ENCODE measurements at places on chromosomes 16 and 17.

DNA sequence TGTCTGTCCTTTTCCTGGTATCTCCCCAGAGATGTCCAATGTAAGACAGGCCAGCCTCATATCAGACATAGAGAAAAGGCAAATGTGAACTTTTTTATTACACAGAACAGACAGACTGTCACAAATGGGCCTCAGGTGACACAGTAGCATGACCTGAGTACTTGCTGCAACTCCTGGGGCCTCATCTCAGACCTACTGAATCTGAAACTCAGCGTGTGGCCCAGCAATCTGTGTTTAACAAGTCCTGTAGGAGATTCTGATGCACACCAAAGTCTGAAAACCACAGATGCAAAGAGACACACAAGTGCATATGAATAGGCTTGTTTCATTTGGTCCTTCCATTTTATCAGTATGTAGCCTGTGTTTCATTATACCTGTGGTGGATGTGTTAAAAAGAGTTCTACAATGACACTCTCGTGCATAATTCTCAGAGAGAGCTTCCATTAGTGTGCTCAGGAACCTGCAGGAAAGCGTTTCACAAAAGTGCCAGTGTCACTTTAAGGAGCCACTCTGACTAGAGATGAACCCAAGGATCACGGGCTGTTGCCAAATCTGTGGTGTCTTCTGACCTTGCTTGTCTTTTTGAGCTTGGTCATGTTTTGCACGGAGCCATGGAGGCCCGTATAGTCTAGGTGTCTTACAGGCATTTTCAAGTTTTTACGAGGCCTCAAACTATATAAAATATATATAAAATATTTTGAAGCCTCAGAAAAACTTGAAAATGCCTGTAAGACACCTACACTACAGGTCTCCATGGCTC is 33.8 kb upstream of the NF1 start:
- DNase-seq, result no peak

- DNase-seq, result no peak
Observed at GRCh38 chr16:11236461-11237254, 19.3 kb downstream of the SOCS1 start.

GRCh38 chr16:73288520-73288919 is 240.6 kb upstream of the ZFHX3 start:
- no peak for DNase-seq

DNA sequence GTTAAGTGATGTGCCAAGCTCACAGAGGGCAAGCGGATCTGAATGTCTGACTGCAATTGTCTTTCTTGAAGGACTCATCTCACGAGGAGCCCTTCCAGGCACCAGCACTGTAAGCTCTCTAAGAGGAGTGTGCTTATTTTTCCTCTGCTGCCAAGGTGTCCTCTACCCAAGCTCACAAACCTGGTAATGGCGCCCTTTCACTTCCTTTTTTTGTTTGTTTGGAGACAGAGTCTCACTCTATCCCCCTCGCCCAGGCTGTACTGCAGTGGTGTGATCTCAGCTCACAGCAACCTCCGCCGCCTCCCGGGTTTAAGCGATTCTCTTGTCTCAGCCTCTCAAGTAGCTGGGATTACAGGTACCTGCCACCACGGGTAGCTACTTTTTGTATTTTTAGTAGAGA is 233.8 kb downstream of the MAP2K4 start:
- no peak for DNase-seq

DNA sequence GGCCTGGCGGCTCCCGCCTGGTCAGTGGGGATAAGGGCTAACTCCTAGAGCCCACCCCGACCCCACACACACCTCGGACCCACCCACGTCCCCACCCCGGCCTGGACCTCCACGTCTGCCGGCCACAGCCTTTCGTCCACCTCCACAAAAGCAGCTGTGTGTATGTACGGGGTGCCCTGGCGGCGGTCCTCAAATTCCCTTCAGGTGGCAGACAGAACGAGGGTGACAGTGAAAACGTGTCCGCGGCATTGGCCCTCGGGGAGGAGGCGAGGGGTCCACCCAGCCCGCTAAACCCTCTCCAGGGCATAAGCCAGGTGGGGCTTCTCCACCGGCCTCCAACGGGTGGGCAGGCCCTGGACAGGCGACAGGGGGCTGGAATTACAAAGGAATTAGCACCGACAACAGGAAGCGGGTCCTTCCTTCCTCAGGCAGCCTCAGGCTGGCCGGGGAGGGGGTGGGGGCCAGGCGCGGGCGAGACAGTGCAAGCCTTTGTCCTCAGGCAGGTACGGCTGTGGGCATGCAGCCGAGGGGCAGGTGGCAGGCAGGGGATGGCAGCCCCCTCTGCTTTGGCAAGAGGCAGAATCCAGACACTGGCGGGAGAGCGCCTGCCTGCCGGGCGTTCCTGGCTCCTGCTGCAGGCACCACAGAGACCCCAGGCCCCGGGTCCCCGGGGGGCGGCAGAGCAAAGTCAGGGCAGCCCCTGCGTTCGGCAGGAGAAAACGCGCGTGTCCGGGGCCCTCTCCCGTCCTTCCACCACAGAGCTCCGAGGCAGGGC is 12.3 kb upstream of the PITPNA start:
- no peak for DNase-seq

DNA sequence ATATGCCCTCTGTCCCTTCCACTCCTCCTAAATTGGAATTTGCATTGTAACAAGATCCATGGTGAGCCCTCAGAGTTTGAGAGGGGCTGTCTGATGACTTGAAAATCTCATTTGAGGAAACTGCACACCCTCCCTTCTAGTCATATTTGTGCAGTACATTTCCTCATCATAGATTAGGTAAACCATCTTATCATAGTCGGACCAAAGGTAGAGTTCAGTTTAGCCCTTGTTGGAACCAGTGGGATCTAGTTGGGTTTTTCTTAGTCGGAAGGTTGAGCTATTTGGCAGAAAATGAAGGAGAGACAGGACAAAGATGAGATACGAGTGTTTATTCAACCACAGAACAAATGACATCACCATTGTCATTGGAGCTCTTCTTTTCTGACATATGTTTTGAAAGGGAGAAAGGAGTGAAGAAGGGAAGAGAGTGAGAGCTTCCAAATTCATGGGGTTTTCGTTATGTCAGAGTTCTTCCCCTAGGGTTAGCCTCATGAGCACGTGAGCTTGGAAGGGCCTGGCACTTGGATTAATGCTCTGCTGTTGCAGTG is 15.8 kb upstream of the KRT20 start:
- no peak for DNase-seq

- no peak for DNase-seq
Observed at GRCh38 chr16:61382435-61382834, 653.8 kb downstream of the CDH8 start.

DNA sequence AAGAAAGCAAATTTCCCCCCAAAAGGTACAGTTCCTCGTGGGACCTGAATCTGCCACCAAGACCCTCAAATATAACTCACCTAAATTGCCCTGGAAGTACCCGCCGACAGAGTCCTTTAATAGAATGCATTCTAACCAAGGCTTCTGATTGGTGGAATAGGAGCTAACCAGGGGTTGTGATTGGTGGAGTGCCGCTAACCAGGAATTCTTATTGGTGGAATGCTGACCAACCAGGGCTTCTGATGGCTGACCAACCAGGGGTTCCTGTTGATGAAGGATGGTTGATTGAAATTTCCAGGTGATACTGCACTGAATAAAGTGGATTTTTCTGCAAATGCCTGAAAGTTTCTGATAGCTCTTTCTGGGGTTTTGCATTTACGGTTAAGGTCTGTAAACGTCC is 6.5 kb downstream of the TFAP4 start:
- peak; percentile 40 for DNase-seq

- DNase-seq, result no peak
Observed at GRCh38 chr17:49407086-49407485, 7.6 kb downstream of the PHB1 start.

DNA sequence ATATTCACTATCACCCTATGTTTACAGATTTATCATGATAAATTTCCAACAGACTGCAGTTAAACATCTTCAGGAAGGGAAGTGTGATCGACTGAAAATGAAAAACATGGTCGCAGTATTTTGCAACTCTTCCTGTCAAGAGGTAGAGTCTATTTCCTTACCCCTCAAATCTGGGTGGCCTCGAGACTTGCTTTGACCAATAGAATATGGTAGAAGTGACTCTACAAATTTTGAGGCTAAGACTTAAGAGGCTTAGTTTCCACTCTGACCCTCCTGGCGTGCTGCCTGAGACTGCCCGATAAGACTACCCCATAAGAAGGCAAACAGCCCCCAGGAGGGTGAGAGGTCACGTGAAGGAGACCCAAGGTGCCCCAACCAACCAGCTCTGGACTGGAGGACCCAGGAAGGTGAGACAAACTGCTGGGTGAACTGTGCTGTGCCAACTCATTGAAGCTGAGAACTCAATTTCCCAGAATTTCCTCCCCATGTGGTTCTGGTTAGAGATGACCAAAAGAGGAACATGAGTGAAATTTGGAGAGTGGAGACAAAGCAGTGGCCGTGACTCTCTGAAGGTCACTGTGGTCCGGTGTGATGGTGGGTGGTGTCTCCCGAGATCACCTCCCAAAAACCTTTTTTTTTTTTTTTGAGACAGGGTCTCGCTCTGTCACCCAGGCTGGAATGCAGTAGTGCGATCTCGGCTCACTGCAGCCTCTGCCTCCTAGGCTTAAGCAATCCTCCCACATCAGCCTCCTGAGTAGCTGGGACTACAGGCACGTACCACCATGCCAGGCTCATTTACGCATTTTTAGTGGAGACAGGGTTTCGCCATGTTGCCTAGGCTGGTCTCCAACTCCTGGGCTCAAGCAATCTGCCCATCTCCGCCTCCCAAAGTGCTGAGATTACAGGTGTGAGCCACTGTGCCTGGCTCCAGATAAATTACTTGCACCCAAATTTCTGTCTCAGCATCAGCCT is 38.2 kb upstream of the LITAF start:
- DNase-seq, result no peak

DNA sequence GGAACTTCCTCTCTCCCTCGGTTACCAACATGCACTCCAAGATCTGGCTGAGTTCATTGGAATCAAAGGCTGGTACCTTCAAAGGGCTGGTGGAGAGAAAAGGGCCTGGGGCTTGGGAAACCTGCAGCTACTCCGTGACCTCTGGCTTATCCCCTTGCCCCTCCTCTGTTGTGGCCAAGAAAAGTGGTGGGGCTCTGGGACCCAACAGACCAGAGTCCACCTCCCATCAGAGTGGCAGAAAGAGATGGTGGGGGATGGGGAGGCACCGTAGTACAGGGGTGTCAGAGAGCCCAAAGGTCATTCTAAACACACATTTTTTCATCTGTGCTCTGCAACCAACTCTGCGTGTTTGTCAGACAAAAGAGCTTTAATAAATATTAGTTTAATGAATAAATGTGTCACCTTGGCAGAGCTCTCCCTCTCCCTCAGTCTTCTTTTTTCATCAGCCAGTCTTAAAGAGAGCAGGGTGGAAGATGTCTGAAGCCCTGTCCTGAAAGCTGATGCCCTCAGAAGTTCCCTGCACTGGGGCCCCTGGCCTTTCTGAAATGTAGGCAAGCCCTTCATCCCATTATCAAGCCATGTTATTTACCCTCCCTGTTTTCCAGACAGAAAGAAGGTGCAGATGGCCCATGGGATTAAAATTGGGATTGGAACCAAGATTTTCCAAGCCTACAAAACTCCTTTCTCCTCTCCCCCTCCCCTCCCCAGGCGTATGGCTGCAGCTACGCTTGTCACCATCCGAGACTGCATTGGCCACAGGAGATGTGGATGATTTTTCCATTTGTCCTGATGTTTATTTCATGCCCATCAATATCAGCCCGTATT is 227.3 kb downstream of the CCDC182 start:
- DNase-seq, result no peak

DNA sequence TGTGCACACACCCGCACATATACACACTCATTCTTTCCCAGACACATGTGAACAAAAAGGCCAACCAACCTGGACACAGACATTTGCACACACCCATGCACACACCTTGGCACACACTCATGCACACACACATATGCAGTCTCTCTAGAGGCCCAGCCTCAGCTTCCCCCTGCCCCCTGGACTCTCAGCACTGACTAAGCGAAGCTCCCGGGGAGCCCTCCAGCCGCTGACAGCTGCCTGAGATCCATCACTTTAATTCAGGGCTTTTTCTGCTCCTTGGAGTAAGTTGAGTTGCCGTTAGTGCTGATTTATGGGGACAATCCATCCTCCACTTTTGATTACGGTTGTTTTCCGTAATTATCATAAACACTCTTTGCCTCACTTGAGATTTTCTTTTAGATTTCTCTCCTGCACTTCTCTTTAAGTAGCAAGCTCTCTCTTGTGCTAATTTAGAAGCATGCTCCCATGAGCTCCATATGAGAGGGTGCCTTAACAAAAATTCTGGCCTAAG is 158.6 kb upstream of the CDC42EP4 start:
- no peak for DNase-seq

DNA sequence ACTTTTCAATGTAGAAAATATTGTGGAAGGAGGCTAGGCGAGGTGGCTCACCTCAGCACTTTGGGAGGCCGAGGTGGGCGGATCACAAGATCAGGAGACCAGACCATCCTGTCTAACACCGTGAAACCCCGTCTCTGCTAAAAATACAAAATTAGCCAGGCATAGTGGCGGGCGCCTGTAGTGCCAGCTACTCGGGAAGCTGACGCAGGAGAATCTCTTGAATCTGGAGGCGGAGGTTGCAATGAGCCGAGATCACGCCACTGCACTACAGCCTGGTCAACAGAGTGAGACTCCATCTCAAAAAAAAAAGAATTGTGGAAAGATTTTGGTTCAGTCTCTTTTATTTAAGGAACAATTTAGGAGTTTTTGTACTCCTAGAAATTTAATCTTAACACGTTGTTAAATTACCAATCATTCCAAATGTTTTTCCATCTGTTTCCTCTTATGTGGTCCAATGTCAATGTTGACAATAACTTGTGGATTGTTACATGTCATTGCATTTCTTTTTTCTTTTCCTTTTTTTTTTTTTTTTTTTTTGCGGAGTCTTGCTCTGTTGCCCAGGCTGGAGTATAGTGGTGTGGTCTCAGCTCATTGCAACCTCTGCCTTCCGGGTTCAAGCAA is 124.6 kb upstream of the HAS3 start:
- no peak for DNase-seq

DNA sequence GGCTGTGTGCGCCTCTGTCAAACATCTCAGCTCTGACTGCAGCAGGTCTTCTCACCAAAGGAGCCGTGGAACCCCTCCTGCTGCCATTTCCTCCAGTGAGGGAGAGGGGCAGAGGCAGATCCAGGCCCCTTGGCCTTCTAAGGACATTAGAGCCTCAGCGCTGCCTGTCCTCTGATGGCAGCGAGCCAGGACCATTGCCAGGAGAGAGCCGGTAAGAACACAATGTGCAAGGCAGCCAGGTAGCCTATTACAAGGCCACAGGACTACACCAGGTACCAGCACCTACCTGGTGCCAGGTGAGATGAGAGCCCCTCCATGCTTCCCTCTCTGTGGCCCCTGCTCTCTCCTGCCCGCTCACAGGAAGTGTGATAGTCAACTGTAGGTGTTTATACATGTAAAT is 11.0 kb downstream of the LRRC75A start:
- DNase-seq, result no peak
